Neural crest cell (in vitro differentiated cells): ENCODE measurements at places on chromosomes 12 and 14. TPM values are rescaled to one million over a fixed set of nuclear protein-coding genes. Genes with fewer than 3 reads are reported as not detected.
A peak's percentile ranks its signal among the peaks of the same experiment; 100 is the strongest.

The ANAPC7 gene
- total RNA-seq: 98.9 and 113 TPM in 2 replicates

The VPS37B gene
- 40.9 and 41.5 TPM in 2 replicates for total RNA-seq

DNA sequence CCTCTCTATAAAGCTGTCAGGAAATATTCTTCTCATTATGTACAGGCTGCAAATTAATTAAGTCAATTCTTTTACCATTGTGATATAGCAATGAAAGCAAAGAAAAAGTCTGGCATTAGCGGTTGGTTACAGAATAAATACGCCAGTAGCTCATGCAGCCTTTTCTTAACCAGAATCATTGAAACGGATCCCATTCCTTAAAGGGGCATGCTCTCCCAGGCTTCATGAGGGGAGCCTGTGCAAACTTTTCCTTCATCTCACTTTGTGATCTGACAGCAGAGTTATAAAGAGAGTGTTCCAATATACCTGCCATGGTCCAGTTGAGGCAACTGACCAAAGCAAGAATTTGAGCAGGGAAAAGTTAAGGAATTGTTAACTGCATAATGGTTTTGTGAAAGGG lies 337.7 kb downstream of the EMP1 start:
- peaks cover 8% of the 10 kb centered on the region for H3K4me1 ChIP-seq
- H3K27me3 ChIP-seq: no peaks in the 10 kb centered on the region
- peak overlapping the region; percentile 77 for H3K27ac ChIP-seq
- H3K36me3 ChIP-seq: no peaks in the 10 kb centered on the region

GRCh38 chr14:64422005-64422404 lies 33.9 kb downstream of the MTHFD1 start:
- H3K36me3 ChIP-seq: peaks cover 37% of the 10 kb centered on the region
- H3K4me3 ChIP-seq: no peak overlapping the region
- DNase-seq: no peak
- no peak overlapping the region for H3K27ac ChIP-seq
- no peaks in the 10 kb centered on the region for H3K27me3 ChIP-seq
